ENCODE measurements at places on chromosomes 7 and 10. TPM values are rescaled to one million over a fixed set of nuclear protein-coding genes. Genes with fewer than 3 reads are reported as not detected.

DNA sequence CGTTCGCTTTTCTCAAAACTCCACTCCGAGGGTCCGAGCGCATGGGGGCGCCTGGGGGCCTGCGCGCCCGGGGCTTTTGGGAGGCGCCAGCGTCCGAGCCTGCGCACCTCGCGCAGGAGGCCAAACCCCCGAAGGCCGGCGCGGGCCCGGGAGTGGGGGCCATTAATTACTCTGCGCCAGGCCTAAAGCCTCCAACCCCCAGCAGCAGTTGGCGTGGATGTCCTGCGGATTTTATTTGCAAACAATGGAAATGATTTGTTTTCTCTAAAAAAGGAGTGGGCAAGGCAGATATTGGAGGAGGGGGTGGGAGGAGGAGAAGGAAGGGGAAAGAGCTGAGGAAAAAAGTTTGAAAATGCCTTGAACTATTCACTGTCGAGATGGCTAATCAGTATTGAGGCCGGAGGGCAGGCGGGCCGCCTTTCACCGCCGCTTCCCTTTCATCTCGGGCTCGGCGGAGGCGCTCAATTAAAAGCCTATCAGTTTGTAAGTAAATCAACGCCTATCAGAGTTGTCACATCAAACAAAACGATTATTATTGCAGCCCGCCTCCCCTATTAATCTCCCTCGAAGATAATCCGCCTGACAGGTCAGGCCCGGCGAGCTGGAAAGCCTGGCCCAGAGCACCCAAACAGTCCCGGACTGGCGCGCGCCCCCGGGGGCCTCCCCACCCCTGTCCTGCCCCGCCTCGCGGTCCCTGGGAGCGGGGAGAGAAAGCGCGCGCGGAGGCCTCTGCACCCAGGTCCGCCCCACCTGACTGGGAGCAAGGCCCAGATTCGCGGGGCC, 3.4 kb upstream of the ZNF503 start:
- peaks cover 3% of the 10 kb centered on the region for H3K36me3 ChIP-seq
- DNase-seq: peak; percentile 93
- peaks cover 11% of the 10 kb centered on the region for H3K4me1 ChIP-seq

GRCh38 chr7:99943641-99944496, 14.4 kb upstream of the GJC3 start:
- DNase-seq: no peak
- no peaks in the 10 kb centered on the region for H3K4me1 ChIP-seq
- H3K27me3 ChIP-seq: no peaks in the 10 kb centered on the region
- no peak overlapping the region for H3K27ac ChIP-seq
- H3K4me3 ChIP-seq: no peak overlapping the region

DNA sequence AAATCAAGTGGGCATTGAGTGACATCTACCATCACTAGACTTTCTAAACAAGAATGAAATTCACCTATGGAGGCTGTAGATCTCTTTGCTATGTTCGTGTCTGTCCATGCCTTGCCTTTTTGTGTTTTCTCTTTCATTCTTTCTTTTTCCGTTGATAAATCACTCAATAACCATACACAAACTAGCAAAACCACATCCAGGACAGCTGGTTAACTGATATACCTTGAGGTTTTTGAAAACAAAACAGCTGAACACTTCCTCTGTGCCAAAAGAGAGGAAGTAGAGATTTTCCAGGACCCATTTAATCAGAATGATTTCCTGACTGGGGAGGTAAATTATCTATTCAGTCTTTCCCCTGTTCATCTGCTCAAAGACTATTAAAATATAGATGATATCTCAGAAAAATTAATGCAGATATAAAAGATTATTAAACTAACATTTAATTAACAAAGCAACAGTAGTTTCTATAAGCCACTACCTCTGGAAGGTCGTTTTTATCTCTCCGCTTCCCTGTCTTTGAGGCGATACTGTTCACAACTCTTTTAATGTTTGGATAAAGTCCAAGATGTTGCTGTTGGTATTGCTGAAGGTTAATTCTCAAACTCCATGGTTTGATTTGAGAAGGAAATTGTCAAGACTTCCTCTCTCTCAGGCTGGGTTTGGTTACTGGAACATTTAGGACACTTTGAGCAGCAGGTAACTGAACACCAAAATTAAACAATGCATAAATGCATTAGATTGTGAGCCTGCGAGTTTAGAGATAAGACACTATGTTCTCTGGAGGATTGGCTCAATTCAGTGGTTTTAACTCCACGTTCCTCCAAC, 24.4 kb upstream of the C10orf67 start:
- H3K27me3 ChIP-seq: no peaks in the 10 kb centered on the region
- no peak overlapping the region for H3K4me3 ChIP-seq
- no peaks in the 10 kb centered on the region for H3K36me3 ChIP-seq
- peak overlapping the region; percentile 82 for H3K27ac ChIP-seq

DNA sequence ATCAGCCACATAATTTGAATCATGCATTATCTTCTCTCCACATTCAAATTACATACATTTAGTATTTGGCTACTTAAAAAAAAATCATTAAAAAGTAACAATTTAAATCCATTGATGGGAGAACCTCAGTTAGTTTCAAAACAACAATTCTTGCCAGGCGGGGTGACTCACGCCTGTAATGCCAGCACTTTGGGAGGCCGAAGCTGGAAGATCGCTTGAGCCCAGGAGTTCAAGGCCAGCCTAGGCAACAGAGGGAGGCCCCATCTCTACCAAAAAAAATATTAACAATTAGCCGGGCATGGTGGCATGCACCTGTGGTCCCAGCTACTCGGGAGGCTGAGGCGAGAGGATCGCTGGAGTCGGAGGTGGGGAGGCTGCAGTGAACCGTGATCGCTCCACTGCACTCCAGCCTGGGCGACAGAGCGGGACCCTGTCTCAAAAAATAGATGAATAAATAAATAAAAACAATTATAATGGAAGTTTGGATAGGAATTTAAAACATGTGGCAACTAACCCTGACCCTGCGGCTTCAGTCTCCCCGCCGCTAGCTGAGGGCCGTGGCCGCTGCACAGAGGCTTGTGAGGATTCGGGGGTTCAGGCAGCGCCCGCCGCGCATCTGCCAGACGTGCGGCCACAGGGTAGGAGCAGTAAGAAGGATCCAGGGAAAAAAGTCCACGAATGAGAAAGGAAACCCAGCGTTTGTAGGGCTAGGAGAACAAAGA, 1.1 kb upstream of the CSGALNACT2 start:
- peak overlapping the region; percentile 92 for H3K27ac ChIP-seq
- DNase-seq: no peak
- no peaks in the 10 kb centered on the region for H3K36me3 ChIP-seq
- no peaks in the 10 kb centered on the region for H3K27me3 ChIP-seq
- peak overlapping the region; percentile 88 for H3K4me3 ChIP-seq
- no peaks in the 10 kb centered on the region for H3K4me1 ChIP-seq

The GNAI1 gene
- total RNA-seq: 105 TPM

The MYPN gene
- 0.06 TPM for total RNA-seq

The ZNF239 gene
- total RNA-seq: 4.7 TPM

The HILPDA gene
- 10.3 TPM for total RNA-seq
